ENCODE measurements at places on chromosomes 3 and 15.

GRCh38 chr3:128845778-128846485 is 33.5 kb upstream of the ACAD9 start:
- peak; percentile 60 for DNase-seq

DNA sequence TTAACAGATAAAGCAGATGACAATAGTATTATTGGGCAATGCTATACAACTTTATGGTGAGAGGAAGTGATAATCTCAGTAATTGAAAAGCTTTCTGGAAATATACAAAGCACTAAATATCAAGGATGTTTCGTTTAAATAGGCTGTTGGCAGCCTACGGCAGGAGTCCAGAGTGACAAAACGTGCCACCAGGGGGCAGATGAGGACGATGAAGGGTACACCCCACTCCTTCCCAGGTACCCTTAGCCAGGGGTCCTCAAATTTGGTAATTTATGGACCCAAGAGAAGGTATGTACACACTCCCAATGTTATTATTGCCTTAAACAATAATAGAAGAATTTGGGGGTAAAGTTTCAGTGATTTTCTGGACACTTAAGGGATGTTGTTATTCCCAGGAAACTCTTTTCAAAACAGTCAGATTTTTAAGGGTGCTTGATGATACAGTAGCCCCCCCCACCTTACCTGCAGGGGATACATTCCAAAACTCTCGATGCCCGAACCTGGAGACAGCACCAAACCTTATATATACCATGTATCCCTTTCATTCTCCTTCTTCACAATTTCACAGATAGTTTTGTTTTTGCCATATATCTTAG is 1.4 kb upstream of the MAGEL2 start:
- DNase-seq = no peak

DNA sequence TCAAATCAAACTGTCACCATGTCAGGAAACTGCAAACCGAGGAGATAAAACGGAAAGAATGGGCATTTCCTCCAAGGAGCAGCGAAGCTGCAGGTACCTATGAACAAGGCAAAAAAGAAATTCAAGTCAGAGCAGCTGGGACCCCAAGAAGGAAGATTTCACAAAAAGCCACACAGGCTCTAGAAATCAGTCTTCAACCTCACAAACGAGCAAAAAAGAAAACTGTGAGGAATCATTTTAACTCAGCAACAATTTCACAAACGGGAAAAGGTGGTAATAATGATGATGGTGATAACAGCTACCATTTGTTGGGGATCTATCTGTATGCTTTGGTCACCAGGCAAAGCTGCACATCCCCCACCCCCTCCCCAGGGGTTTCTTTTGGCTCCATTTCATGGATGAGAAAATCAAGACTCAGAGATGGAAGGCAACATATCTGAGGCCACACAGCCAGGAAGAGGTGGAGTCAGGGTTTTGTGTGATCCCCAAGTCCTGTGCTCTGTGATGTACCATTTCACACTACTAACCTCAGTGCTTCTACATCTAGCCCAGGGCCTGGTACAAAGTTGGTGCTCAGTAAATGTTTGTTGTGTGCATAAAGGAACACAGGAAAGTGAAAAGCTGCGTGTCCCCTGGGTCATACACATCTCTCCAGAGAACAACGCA is 109.9 kb downstream of the IQSEC1 start:
- no peak for DNase-seq

DNA sequence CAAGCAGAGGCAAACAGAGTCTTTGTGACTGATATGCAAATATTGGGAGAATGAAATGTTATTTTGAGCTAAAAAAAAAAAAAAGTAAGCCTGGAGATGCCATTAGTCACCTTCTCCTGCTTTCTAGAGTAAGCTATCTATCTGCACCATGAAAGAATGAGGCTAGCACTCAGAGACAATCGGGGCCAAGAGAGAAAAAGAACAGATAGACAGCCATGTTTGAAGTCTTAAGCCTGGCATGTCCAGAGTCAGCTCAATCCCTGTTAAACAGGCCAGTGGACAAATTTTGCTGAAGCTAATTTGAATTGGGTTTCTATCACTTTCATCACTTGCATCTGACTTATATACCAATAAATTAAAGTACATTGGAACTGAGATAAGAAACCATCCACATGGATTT is 204.4 kb downstream of the SLC9A9 start:
- DNase-seq = no peak

- no peak for DNase-seq
Observed at GRCh38 chr3:72663429-72663828, 184.8 kb downstream of the SHQ1 start.

GRCh38 chr15:86630946-86631345 is 551.3 kb downstream of the AGBL1 start:
- no peak for DNase-seq

DNA sequence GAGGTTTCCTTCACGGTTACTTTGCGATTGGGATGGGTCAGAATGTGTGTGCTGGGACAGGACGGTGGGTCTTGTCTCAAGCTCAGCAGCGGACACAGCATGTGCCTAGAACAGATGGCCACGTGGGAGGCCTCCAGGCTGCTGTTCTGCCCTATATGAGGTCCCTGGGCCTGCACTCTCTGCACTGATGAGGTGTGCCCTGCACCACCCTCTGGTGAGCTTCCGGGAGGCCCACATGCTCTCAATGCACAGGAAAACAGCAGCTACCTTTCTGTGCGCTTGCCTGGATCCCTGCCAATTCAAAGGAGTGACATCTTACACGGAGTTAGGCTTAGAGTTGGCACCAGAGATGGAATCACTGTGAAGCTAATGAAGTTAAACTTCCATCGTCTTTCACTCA is 59.8 kb downstream of the BOC start:
- no peak for DNase-seq

GRCh38 chr3:58333206-58334012 is 717 bp downstream of the PXK start:
- no peak for DNase-seq

GRCh38 chr3:193559100-193559499 is 4.4 kb upstream of the ATP13A4 start:
- DNase-seq = no peak

DNA sequence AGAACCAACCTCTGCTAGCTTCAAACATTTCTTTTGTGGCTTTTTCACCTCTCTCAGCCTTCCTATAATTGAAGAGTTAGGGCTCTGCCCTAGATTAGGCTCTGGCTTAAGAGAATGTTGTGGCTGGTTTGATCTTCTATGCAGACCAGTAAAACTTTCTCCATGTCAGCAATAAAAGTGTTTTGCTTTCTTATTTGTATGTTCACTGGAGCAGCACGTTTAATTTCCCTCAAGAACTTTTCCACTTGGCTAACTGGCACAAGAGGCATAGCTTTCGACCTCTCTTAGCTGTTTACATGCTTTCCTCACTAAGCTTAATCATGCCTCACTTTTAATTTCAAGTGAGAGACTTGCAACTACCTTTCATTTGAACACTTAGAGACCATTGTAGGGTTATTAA is 964.7 kb downstream of the ROBO2 start:
- no peak for DNase-seq

DNA sequence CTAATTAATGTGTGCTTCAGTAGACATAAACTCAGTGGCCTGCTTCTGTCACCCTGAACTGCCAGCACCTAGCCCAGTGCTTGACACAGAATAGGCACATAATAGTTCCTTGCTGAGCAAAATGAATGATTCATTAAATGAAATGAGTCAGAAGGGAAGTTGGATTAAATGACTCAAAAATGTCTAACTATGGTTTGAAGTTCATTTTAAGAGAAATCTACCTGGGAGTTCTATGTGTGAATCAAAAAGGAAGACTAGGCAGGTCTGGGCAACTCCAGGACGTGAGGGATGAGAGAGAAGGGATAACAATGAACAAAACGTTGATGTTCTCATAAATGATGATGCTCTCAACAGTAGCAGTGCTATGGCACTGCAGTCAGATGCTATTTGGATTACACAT is 175.0 kb downstream of the CFAP20DC start:
- DNase-seq = no peak

DNA sequence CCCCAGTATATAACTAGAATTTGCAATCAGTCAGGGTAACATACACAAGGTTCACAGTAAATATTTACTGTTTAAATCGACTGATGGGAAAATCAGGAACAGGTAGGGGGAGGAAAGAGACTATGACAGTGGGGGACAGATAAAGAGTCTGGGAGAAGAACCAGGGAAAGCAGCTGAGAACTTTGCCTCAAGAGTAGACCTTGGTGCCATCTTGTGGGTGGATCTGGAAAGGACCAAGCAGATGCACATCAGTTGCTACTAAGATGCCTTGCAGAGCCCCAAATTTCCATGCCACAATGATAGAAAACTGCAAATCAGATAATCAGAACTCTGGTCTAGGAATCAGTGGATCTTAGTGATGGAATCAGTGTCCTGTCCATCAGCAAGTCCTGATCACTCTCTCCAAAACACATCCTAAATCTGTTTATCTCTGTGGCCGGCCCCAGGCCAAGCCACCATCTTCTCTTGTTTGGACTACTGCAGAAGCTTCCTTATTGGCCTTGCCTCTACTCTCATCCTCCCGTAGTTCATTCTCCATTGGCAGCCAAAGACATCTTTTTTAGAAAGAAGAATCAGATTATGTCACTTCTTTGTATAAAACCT is 62.7 kb downstream of the PDE8A start:
- peak; percentile 30 for DNase-seq

- no peak for DNase-seq
Observed at GRCh38 chr15:58269455-58270414, 131.6 kb downstream of the AQP9 start.

GRCh38 chr15:28961391-28961790 is 75.6 kb downstream of the APBA2 start:
- DNase-seq = no peak

GRCh38 chr3:73007992-73008712 is 11.5 kb downstream of the PPP4R2 start:
- no peak for DNase-seq

DNA sequence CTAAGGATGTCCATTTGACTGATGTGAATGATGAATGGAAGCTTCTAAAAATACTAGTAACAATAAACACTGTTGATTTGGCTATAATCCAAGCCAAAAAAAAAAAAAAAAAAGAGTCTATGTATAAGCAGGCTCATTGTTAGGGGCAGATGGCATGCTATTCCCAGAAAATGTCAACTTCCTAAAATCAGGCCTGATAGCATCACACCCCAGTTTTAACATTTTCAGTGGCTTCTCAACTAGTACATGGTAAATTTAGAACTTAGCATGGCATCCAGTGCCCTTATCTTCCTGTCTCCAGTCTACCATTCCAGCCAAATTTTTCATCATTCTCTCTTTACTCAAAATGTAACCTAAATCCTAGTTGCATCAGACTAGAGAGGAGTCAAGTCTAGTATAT is 288.2 kb upstream of the ZNF385D start:
- no peak for DNase-seq

GRCh38 chr3:27644941-27645340 is 77.2 kb downstream of the EOMES start:
- no peak for DNase-seq

- DNase-seq = no peak
Observed at GRCh38 chr3:173397161-173398110, at the start of gene NLGN1. NLGN1 (plus strand) TSS chr3:173397744.

- no peak for DNase-seq
Observed at GRCh38 chr15:45048794-45049631, 26.0 kb downstream of the SORD start.

DNA sequence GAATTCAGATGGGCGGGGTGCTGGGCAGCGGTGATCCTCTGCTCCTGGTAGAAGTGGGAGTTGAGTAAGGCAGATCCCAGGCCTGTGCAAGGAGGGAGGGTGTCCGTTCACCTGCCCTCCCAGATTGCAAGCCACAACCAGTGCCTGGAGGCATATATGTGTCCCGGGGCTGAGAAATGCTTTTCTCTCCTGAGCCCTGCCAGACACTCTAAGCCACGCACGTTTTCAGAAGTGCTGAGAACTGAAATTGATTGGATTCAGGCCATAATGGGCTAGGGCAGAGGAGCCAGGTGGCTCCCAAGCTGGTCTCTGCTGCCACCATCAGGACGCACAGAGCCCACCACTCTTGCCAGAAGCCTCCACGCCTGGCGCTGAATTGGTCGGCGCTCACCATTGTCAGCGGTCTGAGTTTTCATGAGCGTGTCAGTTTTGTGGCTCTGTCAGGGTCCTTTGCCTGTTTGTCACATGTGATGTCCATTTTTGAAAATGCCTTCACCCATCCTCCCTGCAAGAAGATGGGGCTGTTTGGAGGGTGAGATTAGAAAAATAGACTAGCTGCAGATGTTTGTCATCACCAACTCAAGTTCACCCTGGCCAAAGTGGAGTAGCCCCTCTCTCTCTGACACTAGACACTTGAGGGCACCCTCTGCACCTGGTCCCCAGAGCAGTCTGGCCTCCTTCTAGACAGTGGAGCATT is 15.4 kb upstream of the BFSP2 start:
- no peak for DNase-seq

GRCh38 chr15:94235646-94236045 is 4.3 kb downstream of the MCTP2 start:
- DNase-seq = no peak

DNA sequence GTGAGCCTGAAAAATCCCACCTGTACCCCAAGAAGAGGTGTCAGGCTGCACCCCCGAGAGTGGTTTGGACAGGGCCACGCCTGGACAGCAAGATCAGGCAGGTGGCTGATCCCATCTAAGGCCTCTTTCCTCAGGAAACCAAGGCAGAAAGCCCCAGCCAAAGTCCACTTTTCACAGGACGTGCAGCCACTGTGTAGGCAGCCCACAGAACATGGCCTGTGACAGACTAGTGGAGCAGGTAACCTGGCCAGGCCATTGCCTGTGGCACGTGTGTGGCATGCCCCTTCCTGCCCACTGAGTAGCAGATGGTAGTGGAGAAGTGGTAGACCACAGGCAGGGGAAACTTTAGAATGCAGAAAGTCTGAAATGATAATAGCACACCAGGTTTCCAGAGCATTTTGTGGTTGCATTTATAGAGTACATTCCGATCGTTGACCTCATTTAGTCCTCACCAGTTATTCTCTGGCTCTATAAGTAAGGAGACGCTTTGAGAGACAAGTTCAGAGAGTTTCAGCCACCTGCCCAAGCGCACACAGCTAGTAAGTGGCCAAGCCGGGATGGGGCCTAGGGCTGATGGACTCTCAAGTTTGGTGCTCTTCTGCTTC is 68.7 kb downstream of the AAGAB start:
- no peak for DNase-seq

GRCh38 chr3:22371607-22372291 is 620.7 kb upstream of the ZNF385D start:
- DNase-seq = no peak

Measured in stimulated activated CD8-positive, alpha-beta memory T cell treated with anti-CD3 and anti-CD28 coated beads, Interleukin-15, amount 100 ng/mL, for 1 hour (primary cell).